ENCODE measurements at places on chromosomes 3 and 15.

DNA sequence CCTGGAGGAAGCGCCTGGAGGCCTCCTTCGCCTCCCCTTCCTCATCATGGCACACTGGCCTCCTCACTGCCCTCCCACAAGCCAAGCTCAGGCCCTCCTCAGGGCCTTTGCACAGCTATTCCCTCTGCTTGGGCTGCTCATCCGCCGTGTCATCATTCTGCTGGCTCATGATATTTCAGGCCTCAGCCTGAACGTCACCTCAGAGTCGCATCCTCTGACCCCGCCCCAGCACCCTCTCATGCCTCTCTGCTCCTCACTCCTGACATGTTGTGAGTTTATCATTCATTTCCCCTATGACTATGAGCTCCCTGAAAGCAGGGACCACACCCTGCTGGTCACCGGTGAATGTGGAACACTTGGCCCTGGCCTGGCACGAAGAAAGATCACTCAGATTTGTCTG is 20.7 kb upstream of the POC1A start:
- no peak for DNase-seq

DNA sequence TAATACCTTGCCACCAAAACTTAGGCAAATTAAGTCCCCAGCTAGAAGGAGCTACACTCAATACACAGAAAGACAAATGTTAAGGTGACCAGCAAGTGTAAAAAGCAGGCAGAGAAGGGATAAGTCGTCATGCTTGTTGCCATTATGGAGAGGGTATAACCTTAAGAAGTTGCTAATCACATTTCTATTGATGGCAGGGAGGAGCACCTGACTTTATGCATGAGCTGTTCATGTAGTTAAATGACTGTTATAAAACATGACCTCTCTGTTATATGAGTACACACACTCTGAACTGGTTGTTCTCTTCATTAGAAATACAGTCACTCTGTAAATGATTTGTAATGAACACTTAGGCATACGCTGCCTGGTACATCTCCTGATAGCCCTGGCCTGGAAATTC is 6.6 kb upstream of the CCNL1 start:
- no peak for DNase-seq

GRCh38 chr15:96381463-96381862 is 51.0 kb downstream of the NR2F2 start:
- DNase-seq, result no peak

- DNase-seq, result no peak
Observed at GRCh38 chr3:158792709-158793108, 9.1 kb upstream of the MFSD1 start.

DNA sequence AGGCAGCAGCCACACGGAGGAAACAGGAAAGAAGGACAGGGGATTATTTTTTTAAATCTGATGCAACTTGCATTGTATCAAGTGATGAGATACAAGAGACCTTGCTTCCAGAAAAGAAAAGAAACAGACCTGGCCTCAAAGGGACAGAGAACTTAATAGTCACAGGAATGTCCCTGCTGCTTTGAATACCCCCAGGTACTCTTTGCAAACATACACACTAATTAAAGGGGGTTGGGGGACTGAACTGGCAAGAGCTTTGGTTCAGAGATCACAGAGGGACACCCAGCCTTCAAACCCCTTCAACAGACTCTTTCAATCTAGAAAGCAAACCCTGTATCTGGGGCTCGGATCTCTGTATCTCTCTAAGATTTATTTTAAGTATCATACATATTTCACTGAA is 18.0 kb downstream of the TNIK start:
- DNase-seq, result no peak

- no peak for DNase-seq
Observed at GRCh38 chr3:115943579-115943978, 320.3 kb downstream of the GAP43 start.

- no peak for DNase-seq
Observed at GRCh38 chr15:66190746-66191145, 62.8 kb downstream of the MEGF11 start.

DNA sequence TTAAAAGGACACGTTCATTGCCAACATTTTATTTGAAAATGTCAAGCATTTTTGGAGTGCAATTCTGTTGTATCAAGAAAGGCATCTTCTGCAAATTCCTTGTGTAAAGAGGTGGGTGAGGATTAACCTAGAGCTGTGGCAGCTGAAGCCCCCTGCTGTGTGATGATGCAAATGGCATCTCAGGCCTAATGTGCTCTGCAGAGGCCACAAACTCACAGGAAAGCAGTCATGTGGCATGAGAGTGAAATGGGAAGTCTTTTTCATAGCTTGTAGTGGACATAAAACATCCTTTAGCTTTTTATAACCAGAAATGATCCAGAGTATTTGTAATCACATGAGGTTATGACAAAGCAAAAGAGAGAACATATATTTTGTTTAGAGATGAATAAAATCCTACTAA is 6.4 kb downstream of the CADM2 start:
- no peak for DNase-seq

- DNase-seq, result no peak
Observed at GRCh38 chr3:145219355-145220235, 941.4 kb downstream of the PLOD2 start.

DNA sequence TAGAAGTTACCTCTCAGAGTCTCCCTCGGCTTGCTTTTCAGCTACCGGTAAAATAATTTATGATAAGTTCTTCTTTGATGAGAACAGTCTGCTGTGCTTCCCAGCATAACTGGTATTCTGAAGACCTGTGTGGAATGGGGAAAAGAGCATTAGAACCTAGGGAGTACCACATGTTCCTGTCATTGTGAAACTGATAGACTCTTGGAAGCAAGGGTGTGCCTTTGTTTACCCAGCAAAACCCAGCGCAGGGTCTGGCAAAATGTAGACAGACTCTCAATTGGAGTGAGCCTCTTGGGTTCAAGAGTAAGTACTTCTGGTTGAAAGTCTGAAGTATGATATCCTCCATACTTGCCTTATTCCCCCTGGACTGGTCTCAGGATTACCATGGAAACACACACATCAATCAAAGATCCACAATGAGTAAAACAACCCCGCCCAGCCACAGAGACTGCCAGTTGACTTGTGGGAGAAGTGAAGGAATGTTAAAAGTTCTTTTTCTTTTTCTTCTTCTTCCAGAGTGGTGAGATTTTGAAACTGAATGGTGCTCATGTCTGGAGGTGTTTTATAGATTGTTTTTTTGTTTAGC is 652.4 kb upstream of the NAALADL2 start:
- no peak for DNase-seq

- no peak for DNase-seq
Observed at GRCh38 chr3:45120359-45121158, 25.6 kb downstream of the CDCP1 start.

GRCh38 chr3:17088017-17088416 is 203.3 kb downstream of the PLCL2 start:
- no peak for DNase-seq

DNA sequence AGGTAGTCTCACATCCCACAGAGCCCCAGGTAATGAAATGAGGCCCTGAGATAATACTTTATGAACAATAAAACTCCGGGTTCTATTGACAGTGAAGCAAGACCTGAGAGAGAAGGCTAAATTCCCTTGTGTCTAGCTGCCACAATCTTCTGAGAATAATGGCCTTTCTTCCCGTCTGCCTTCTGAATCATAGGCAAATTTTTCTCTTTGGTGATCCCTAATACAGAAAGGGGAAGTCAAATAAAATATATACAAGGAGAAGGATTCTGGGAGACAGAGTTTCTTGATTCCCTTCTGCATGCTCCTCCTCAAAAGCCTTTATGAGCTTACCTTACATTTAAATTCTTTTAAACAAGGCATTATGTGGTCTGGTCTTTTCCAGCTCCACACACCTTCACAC is 29.9 kb upstream of the CCR2 start:
- no peak for DNase-seq

GRCh38 chr3:196641333-196642054 is 2.0 kb downstream of the NRROS start:
- peak; percentile 75 for DNase-seq

DNA sequence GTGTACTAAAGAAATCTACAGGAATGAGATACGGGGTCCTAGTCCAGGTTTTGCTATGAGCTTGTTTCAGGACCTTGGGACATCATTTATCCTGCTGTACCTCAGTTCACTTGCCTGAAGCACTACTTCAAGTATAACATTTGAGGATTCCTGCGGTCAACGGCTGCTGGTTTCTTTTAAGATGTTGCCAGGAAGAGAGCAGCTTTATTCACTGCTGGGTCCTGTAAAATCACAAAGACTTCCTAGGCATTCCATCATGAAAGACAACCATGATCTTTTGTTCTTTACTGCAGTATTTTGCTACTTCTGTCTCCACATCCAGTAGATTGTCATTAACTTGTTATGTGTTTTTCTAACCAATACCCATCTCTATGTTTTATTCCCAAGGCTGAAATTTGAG is 61.0 kb upstream of the PYDC2 start:
- DNase-seq, result no peak

DNA sequence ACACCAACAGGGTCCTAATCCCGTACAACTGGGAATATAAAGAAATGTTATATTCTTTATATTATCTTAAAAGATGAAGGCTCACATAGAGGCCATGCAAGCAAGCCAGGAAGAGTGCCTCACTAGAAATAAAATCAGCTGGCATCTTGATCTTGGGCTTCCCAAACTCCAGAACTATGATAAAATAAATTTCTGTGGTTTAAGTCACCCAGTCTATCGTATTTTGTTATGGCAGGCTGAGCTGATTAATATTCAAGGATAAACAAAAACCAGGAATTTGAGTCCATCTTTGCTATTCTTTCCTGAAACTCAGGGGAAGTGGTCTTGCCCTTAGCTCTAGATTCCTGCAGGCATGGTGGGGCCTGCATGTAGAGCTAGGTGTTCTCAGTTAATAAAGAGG is 42.7 kb downstream of the ATOSA start:
- DNase-seq, result no peak

GRCh38 chr3:14678015-14678503 is 3.1 kb downstream of the C3orf20 start:
- DNase-seq, result no peak

DNA sequence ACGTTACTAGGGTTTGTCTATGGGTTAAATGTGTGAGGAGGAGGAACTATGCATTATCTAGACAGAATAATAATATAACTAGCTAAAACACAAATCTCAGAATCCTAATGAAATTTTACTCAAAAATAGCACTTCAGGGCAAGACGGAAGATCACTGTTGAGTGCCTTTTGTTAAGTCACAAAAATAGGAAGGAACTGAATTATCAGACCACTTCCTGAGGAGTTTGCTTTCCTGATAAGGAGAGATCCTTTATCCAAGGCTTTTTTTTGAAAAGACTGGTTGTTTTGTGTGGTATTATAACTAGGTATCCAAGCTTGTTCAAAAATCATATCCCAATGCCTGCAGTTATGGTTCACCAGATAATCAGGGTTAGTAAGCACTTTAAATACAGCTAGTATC is 34.6 kb downstream of the NR2E3 start:
- DNase-seq, result no peak

GRCh38 chr15:93331545-93332167 is 242.6 kb upstream of the RGMA start:
- DNase-seq, result no peak

DNA sequence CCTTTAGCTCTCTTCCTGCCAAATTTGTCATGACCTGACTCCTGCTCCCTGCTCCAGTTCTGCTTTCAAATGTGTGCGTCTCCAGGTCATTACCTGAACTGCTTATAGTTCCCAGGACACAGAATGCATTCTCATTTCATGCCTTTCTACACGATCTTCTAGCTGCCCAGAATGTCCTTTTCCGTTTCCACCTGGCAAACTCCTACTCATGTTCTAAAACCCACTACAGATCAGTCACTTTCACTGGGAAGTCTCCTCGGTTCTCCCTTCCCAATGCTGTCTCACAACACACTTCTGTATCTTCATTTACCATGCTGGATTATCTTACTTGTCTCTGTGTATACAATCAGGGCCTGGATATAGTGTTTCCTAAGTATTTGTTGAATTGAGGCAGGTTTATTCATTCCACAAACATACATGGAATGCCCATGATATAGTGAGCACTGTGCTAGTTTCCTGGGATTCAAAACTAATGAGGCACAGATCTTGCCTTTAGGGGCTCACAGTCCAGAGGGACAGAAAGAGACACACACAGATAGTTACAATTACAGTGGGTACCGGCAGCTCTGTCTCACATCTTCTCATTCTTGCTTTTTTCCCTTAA is 1.6 kb upstream of the NOX5 start:
- no peak for DNase-seq

DNA sequence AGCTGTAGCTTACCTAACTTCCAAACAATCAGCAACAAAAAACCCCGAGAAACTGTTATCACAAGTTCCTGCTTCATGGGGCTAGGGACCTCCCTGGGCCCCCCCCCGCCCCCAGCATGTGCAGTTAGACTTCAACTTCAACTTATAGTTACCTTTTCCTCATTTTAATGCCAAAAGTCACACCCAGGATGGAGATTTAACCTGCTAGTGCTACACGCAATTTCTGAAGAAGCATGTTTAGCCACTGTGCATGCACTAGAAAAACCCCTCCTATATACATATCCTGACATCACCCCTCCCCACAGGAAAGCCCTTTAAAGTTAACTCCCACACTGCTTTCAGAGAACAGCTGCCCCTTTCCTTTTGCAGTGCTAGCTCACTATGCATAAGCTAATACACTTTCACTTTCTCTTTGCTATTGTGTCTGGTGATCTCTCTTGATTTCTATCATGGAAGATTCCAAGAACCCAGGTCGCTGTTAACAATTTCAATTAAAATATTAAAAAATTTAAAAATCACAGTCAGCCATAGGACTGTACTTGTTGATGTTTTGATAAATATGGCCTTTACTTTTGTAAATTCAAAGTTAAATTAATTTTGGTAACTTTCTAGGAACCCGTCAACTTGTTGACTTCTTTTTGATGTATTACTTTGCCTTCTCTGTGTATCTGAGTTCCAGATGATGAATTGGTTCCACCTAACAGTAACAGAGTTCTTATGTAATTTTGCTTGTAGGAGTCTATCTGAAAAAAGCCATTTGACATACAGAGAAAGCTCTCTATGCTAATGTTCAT is 75.2 kb upstream of the ACAD9 start:
- DNase-seq, result peak; percentile 95

DNA sequence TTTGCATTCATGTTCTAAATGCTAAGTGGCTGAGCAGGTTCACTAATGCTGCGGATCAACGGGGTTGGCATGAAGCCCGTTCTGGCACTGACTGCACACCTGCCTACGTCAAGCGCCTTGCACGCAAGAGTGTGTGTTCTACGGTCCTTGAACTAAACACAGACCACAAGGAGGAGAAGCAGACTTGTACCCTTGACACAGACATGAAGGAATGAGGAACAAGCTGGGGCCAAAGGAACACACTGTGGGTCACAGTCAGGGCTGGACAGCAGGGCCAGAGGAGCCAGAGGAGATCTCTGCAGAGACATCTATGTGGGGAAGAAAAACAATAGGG is 48.0 kb upstream of the LDHAL6B start:
- no peak for DNase-seq

DNA sequence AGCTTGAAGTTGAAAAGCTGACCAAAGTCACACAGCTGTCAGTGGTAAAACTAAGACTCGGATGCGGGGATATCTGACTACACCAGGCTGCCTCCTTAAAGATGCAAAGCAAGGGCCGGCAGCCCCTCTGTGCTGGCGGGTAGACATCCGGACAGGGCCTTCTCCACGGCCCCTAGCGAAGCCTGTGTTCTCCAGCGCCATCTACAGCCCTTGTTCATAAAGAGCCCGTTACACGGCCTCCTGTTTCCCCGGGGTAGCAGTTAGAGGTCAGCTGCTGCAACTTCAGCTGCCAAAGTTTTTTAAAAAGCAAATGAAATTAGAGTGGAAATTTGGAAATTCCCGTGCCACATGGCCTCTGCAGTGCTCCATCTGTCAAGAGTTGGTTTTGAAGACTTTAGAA is 383.0 kb downstream of the TBL1XR1 start:
- DNase-seq, result peak; percentile 37
